Fibroblast of lung (primary cell): ENCODE measurements at places on chromosomes 1 and 21. TPM values are rescaled to one million over a fixed set of nuclear protein-coding genes. Genes with fewer than 3 reads are reported as not detected.
A peak's percentile ranks its signal among the peaks of the same experiment; 100 is the strongest.

Gene ANGPTL3
- not detected in 2 replicates for total RNA-seq

Gene IGSF5
- total RNA-seq: not detected in 2 replicates

Gene GUCA2A
- not detected in 2 replicates for total RNA-seq

Gene CLDN17
- total RNA-seq: not detected in 2 replicates

Gene CSMD2
- 6.9 and 7.6 TPM in 2 replicates for total RNA-seq

Gene EXTL1
- total RNA-seq: 0.26 and 0.33 TPM in 2 replicates

Gene LPAR3
- 3.3 and 7.6 TPM in 2 replicates for total RNA-seq

Gene SEC16B
- total RNA-seq: 1.0 and 3.1 TPM in 2 replicates

Gene CNKSR1
- not detected in 2 replicates for total RNA-seq

- no peak for DNase-seq
Measured at GRCh38 chr21:36322083-36322424, 2.1 kb downstream of the MORC3 start.

DNA sequence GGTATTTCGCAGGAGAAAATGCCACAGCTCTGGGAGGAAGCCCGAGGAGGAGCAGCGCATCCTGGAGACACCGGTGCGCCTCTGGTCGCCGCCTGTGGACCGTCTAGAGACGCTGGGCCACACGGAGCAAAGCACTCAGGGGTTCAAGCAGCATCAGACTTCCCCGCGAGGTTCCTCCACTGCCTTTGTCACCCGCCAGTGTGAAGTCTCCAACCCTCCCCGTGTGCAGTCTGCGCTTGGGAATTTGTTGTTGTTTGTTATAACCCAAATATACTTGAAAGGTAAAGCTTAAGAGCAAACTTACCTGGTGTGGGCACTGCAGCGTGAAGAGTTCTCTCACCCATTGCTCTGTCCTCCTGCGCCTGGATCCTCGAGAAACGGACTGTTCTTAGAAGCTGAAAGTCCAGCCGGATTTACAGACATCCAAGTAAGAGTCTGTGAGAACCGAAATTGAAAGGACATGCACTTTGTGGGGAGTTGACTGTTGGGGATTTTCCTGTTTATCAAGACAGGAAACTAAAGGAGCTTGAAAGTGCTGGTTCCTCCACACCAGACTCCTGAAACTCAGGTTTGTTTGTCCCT is at the start of gene GBP4:
Gene GBP4, minus strand, starts transcription at position 452 of the 582 bp plus-strand sequence. Its CDS starts 108 bp downstream, at position 344.
- peak; percentile 1 for DNase-seq

DNA sequence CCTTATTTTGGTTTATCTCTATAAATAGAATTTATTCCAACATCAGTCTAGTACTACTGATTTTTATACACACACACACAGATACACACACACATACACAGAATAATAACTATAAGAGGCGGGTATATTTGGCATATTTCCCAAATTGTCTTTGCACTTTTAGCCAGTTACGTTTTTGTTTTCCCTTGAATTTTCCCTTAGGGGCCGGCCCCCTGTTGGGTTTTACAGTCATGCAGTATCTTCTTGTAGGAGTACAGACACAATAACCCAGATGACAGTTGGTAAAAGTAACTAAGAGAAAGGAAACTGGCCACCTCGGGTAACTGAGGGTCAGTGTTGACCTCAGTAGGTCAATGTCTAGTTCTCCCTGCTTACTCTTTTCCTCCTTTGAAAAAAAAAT is 50.9 kb downstream of the DISP1 start:
- no peak for DNase-seq

- DNase-seq: no peak
Measured at GRCh38 chr1:226428348-226428747, 20.5 kb upstream of the PARP1 start.

DNA sequence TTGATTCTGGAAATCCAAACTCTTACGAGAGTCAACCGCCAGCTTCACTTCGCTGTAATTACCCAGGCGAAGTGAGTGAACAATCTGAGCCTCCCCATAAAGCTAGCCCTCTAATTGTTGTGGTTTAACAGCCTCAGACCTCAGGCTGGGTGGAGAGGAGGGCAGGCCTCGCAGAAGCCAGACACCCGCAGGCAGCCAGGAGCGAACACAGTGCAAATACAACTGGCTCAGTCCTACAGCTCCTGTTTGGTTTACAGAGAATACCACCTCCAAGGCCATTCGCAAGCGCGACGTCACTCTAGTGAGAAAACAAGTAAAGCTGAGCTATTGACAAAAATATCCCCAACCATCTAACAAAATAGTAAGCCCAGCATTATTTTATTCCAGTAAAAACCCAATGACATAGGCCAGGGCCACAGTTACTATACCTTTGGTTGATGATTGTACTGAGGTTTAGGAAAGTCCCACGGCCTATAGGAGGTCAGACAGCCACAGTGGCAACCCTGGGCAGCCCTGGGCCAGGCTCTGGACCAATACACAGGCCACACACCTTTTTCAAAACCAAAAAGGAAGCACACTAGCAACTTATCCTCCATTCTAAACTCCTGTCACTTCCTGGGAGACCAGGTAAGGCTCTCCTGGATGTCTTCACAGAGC is 163.3 kb downstream of the ETS2 start:
- DNase-seq: no peak

DNA sequence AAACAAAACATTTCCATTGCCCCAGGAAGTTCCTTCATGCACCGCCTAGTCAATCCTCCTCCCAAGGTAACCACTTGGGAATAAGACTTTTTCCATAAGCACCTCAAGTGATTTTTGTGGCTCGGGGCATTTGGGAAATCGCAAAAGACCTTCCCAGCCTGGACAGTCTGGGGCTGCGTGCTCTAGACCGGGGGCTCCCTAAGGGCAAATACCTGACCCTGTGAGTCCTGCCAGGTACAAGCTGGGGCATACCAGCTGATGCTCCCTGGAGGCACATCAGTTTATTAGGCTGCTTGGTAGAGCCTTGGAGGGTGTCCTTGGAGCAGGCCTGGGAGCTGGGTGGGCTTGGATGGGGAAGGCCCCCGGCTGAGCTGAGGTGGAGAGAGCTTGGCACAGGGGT is 34.4 kb downstream of the ALPL start:
- no peak for DNase-seq

GRCh38 chr1:5067246-5067645 is 412.8 kb downstream of the AJAP1 start:
- no peak for DNase-seq

- DNase-seq: no peak
Measured at GRCh38 chr1:80540149-80540548, 1260.6 kb upstream of the ADGRL2 start.

- DNase-seq: no peak
Measured at GRCh38 chr1:238027366-238027765, 136.6 kb upstream of the ZP4 start.

DNA sequence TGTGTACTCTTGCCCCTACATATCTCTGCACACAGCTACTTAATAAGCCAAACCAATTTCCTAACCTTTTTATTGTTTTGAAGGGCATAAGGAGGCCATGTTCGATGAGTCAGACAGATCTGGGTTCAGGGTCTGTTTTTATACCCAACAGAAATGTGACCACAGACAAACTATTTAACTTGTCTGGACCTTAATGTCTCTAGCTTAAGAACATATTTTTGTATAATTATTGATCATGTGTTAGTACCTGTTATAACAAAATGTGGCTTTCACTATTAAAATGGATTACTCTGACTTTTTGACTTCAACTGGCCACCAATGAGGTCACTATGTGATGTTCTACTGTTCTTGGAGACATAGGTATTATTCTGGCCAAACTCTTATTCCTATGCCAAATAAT is 507.8 kb upstream of the USP24 start:
- no peak for DNase-seq

- peak; percentile 90 for DNase-seq
Measured at GRCh38 chr1:51569284-51570062, 47.4 kb upstream of the OSBPL9 start.

DNA sequence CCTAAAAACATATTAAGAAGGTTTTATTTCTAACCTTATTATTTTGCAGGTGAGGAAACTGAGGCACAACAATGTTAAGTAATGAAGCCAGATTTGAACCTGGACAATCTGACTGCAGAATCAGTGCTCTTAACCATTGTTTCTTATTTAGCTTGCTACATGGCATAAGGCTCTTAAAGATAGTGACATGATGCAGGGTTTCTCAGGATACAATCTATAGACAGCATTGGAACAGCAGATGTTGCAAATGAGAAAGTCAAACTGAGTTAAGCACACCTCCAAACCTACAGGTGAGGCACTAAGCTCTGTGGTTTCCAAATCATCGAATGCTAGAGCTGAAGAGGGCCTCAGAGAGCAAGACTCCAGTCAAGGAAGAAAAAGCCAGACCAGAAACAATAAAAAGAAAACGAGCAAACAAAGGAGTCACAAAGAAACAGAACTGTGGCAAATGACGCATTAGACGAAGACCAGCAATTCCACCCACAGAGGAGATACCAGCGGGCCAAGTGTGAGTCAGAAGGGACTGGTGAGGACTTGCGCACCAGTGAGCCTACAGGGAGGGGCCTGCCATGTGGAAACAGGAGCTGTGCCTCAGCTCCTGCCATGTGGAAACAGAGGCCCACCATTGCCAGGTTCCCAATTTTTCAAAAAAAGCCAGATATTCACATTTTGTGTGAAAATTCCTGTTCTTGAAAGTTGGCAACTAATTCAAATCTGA is 14.4 kb downstream of the CD58 start:
- DNase-seq: peak; percentile 99

GRCh38 chr1:196309386-196309785 is 298.9 kb downstream of the KCNT2 start:
- DNase-seq: peak; percentile 74

DNA sequence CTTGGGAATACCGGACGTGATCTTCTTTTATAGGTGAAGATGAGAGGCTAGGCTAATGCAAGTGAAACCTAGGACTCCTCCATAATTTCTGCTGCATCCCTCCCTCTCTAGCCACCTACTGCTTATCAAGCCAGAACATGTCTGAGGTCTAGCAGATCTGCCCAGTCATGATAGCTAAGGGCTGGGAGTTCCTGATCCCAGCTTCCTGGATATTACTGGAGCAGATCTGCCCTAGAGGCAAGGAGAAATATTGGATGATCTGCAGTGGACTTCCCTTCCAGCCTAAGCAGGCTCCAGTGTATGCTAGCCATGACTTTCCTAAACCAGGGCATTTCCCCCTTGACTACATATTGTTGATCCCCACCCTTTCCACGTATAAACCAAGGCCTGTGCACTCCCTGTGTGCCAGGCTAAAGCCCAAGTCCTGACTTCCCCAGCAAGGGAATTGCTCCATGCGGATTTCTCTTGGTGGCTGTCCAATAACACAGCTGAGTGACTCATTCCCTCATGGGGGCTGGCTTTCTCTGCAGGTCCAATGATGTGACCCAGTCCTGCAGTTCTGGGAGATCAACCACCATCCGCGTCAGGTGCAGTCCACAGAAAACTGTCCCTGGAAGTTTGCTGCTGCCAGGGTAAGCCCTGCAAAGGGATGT is 15.5 kb upstream of the SARS1 start:
- peak; percentile 92 for DNase-seq

DNA sequence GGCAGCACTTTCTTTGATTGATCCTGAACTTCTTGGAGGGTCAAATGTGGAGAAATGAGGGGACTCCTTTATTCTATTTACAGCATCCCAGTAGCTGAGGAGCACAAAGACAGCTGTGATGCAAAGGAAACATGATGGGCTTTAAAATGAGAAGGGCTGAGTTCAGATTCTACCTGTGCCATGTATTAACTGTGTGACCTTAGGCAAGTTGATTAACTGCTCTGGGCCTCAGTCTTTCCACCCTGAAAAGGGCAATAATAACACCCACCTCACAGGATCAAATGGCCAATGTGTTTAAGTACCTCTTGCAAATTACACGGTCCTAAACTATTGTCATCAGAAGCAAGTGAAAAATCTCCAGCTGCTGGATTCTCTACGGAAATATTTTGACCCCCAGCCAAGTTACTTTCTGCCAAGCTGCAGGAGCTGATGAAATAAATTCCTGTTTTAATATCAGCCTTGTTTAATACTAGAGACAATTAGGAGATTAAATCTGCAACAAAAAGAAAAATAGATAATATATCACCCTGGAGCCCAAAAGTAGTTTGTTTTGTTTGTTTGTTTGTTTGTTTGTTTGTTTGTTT is 15.7 kb downstream of the TMEM81 start:
- DNase-seq: peak; percentile 20

- DNase-seq: no peak
Measured at GRCh38 chr21:33839806-33840205, 75.8 kb downstream of the ATP5PO start.

DNA sequence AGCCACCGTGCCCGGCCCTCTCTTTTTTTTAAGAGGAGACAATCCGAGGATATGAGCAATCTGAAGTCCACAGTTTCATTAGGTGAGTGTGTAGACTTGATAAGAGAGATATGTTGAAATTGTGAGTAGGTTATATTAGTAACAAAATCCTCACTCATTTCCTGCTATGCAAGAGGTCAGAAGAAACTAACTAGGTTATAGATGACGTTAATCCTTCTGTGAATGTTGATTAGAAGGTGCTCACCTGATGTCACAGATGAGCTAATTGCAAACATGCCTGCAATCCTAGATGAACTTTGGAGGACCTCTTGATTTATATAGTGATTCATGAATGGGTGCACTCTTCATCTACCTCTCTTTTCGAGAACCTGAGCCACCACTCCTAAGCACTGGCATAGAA is 29.3 kb downstream of the NTMT2 start:
- DNase-seq: peak; percentile 7

- no peak for DNase-seq
Measured at GRCh38 chr1:83098131-83098530, 900.8 kb downstream of the TTLL7 start.

GRCh38 chr1:44808063-44808937 is at the start of gene BTBD19:
Gene BTBD19 (plus strand): TSS chr1:44808523. CDS start chr1:44808821, 298 bp downstream.
- peak; percentile 93 for DNase-seq

DNA sequence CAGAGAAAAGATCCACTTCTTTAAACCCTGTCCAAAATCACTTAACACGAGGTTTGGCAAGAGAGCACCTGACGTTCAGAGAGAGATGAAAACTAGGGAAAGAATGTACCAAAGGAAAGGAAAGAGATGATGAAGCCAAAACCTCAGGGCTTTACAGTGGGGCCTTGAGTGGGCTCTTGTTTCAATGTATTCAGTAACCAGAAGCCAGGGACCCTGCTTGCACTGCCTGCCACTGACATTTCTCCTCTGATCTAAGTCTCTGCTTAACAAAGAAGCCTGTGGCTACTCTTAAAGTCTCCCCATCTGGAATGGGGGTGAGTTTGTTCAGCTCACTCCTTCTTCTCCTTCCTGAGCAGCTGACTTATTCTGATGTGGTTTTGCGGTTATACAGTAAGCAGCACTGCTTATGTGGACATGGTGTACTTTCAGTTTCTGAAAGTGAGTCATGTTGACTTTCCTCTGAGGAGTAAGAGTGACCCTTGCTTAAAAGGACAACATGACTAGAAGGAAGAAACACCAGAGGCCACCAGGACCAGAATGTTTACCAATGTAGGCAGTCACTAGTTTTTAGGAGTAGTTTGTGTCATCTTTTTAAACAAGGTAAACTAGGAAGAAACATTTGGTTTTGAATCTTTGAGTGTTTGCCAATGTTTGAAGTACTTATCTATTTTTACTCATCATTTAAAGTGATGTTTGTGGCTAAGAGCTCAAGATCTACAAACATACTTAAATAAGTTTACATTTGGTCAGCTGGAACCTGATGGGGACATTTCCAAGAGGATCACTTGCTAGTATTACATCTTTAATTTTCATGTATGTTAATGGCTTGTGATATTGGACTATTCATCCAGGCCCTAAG is 87.4 kb downstream of the FASLG start:
- peak; percentile 100 for DNase-seq
